Jurkat, Clone E6-1 (cell line): ENCODE measurements at places on chromosomes 7 and 10.

DNA sequence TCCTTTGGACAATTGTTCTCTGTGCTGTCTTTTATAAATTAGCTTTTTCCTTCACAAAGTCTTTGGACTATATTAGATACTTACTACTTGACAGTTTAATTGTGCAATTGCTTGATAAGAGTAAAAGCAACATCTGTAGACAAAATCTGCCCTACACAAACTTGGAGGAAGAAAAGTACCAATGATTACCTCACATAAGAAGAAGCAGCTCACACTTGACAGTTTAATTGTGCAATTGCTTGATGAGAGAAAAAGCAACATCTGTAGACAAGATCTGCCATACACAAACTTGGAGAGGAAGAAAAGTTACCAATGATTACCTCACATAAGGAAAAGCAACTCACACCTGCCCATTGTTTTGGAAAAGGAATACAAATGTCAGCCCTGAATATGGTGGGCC, 17.1 kb upstream of the SCIN start:
- no peak for DNase-seq

DNA sequence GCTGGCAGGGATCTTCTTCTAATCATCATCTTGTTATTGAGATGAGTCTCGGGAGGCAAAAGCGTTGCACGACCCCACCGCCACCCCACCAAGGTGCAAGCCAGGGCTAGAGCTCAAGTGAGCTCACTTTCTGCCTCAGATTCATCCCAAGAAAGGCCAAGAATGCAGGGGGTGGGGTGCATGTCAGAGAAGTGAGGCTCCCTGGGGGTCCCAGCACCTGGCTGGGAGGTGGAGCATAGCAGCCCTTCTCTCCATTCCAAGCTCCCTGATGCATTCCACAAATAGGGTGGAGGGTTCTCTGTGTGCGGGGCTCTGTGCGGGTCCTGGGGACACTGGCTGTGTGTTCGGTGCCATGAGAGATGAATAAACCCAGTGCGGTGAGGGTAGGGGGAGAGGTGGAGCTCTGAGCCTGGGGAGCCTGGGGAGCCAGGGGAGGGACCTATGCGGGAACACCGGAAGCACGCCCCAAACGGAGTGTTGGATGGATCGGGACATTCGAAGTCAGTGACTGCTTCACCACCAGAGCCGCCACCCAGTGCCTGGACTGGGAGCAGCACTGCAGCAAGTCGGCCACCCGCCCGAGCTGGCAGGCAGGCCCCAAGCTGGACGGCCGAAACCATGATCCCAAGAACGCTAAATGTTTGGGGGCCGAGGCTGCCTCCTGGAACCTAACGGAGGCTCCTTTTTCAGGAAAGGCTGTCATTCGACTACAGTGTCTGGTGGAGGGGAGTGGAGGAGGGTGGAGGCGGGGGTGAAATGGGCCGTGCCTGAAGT, 17.9 kb upstream of the HMX3 start:
- no peak for DNase-seq

DNA sequence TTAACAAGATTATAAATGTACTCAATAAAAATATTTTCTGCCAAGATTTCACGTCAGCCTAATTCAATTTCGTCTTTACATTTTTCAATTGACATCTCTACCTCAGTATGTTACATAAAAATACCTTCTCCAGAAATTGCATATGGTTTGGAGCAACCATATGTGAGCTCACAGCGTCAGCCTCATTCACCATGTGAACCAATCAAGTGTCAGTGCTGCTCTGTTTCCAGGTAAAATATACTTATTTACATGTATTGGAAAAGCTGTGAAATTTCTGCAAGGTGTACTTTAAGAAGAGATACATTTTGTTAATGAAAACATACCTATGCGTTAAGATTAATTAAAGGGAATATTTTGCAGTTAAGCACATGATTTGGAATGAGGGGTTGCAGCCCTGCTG, 110.7 kb upstream of the PRSS1 start:
- no peak for DNase-seq

GRCh38 chr7:121505021-121505420, 108.9 kb upstream of the FAM3C start:
- DNase-seq: no peak

DNA sequence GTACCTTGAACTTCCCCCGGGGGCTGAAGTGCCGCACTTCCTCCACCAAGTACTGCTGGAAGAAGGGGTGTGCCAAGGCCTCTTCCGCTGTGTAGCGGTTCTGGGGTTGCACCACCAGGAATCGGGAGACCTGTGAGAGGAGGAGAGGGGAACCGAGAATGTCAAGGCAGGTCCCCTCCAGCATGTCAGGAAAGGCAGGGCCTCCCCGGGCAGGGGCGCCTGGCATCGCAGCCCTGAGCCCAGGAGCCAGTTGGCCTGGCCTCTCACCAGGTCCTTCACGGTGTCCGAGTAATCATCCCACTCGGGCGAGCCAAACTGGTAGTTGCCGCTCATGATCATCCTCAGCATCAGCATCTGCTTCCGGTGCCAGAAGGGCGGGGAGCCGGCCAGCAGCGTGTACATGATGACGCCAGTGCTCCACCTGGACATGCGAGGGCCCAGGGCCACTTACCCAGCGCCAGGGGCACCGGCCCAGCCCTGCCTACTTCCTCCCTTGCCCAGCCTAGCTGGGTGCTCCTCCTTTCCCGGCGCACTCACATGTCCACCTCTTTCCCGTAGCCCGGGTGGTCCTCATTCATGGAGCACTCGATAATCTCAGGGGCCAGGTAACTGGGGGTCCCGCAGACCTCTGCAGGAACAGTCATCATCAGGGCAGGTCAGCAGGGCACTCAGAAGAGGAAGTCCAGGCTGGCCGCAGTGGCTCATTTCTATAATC, 11.0 kb downstream of the PHKG1 start:
- DNase-seq: no peak

- DNase-seq: no peak
These were observed 18.0 kb upstream of the SLF2 start for GRCh38 chr10:100894589-100895294.

- DNase-seq: no peak
These were observed 22.5 kb downstream of the CD36 start for GRCh38 chr7:80660939-80661338.

- DNase-seq: no peak
These were observed 264.5 kb downstream of the PLXNA4 start for GRCh38 chr7:132311733-132312132.

- DNase-seq: no peak
These were observed 85.2 kb downstream of the SORBS1 start for GRCh38 chr10:95475827-95476468.

- DNase-seq: no peak
These were observed 5.4 kb downstream of the MAFK start for GRCh38 chr7:1535701-1536454.
